ENCODE measurements at places on chromosomes 2 and 18. TPM values are rescaled to one million over a fixed set of nuclear protein-coding genes. Genes with fewer than 3 reads are reported as not detected.
A peak's percentile ranks its signal among the peaks of the same experiment; 100 is the strongest.

ECEL1 gene
- total RNA-seq: not detected

UCN gene
- 0.72 TPM for total RNA-seq

MATN3 gene
- 1.0 TPM for total RNA-seq

LYG2 gene
- total RNA-seq: not detected

SAG gene
- total RNA-seq: not detected

SLC19A3 gene
- total RNA-seq: not detected

KLHL30 gene
- 0.13 TPM for total RNA-seq

UGT1A8 gene
- total RNA-seq: not detected

KATNAL2 gene
- 0.48 TPM for total RNA-seq

CDH2 gene
- total RNA-seq: 324 TPM

- no peak for DNase-seq
Observed at GRCh38 chr2:207240649-207241048, 74.9 kb upstream of the KLF7 start.

DNA sequence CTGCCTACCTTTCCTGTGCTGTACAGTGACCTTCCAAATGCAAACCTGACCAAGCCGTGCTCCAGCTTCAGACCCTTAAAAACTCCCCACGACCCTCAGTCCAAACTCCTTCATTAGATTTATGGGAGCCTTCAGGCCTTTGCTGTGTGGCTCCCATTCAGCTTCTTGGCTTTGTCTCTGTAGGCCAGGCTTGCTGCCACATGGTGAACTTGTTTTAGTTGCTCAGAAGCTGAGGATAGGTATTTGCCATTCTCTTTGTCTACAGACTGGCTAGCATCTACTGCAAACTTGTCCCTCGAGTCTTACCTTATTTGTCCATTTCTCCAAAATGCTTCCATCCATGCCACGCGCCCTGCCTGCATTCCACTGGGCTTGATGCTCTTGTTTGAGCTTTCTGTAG, 49.1 kb downstream of the SOX11 start:
- no peak for DNase-seq

DNA sequence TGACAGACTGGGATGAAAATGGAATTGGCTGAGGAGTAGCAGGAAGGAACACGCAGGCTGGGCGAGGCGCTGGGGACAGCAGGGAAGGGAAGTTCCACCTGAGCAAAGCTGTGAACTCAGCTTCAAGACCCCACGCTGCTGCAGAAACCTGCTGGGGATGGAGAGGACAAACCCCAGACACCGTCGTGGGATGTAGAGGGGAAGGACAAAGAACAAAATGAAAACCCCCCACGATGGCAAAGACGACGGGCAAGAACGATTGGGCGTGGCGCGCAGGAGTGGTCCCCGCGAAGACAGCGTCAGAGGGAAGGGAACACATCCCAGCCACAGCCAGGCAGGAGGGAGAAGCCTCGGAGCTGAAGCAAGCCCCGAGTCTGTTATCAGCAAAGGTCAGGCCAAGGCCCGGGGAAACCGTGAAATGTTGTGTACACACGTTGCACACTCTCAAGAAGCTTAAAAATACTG, 222.9 kb downstream of the NDUFA10 start:
- DNase-seq: no peak

- no peak for DNase-seq
Observed at GRCh38 chr2:146986161-146986560, 858.7 kb upstream of the ACVR2A start.

- DNase-seq: no peak
Observed at GRCh38 chr18:47558110-47558750, 306.8 kb upstream of the SKOR2 start.

DNA sequence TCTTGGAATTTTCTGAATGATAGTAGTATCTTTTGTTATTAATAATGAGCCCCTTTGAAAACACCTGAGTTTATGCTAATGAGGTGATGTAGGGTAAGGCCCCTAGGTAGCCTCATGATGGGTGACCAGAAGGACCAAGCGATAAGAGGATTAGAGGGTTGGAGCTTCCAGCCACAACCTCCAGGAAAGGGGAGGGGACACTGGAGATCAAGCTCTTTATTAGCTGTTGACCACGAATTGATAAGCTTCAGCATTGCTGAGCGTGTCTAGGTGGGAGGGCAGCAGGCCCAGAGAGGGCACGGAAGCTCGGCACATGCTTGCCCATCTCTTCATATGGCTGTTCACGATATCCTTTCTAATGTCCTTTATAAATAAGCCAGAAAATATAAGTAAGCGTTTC, 39.0 kb downstream of the KIAA2012 start:
- DNase-seq: no peak

DNA sequence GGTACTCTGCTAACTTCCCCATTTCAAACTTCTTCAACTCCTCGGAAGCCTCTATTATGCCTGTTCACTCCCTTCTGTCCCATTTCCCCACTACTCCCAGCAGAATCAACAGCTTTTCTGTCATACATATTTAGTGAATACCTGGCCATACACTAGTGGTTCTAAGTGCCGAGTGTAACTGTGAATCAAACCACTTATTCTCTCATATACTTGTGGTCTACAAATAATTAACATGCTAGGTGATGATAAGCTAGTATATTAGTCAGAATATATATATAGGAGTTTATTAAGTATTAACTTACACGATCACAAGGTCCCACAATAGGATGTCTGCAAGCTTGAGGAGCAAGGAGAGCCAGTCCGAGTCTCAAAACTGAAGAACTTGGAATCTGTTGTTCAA, 150.7 kb downstream of the CCDC102B start:
- DNase-seq: no peak

DNA sequence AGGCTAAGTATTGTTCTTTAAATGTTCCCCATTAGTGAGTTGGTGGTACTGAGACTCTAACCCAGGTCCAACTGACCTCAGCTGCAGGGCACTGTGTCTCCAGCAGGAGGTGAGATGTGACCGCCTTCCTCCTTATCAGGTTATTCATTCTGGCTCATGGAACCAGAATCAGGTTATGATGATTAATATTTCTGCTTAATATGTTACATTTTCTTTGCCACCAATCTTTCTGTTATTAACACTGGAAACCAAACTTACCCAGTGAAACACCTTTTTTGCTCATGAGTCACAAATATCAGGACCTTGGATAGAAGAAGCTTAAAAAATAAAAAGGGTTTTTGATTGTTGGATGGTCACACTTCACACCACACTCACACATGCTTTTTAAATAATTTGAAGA, 85.4 kb downstream of the DPP4 start:
- no peak for DNase-seq

DNA sequence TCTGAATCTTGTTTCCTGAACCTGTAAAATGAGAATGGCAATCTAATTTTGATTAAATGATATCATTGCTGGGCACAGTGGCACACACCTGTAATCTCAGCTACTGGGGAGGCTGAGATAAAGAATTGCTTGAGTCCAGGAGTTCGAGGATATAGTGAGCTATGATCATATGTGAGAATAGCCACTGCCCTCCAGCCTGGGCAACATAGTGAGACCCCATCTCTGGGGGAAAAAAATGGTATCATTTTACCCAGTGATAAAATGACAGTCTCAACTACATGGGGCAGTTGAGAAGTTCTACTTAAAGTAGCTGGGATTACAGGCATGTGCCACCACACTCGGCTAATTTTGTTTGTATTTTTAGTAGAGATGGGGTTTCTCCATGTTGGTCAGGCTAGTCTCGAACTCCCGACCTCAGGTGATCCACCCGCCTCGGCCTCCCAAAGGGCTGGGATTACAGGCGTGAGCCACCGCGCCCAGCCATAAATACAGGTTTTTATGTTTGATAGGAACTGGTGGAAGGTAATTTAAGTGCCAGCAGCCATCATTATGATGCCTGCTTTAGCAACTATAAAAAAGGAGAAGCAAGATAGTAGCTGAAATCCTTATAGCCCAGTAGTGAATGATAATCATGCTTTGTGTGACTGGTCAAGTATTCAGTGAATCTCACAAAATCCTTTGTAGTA, 17.0 kb downstream of the BZW1 start:
- DNase-seq: no peak

DNA sequence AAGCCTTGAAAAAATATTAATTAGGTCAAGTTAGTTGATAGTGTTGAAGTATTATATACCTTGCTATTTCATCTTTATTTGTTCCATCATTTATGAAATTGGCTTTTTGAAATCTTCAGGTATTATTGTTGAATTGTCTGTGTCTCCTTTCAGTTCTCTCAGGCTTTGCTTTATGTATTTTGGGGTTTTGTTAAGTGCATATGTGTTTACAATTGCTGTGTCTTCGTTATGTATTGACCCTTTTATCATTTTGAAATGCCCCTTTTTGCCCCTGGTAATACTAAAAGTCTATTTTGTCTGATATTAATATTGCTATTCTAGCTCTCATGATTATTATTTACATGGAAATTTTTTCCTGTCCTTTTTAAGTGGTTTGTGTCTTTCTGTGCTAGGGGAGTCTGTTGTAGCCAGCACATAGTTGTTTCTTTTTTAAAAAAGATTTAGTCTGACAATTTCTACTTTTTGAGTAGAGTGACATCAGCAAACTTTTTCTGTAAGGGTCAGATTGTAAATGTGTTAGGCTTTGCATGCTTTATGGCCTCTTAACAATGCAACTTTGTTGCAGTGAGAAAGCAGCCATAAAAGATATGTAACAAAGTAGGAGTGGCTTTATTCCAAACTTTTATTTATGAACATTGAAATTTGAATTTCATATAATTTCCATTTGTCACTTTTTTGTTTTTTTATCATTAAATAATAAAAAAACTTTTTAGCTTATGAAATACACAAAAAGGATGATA, 19.9 kb downstream of the SOCS6 start:
- no peak for DNase-seq

DNA sequence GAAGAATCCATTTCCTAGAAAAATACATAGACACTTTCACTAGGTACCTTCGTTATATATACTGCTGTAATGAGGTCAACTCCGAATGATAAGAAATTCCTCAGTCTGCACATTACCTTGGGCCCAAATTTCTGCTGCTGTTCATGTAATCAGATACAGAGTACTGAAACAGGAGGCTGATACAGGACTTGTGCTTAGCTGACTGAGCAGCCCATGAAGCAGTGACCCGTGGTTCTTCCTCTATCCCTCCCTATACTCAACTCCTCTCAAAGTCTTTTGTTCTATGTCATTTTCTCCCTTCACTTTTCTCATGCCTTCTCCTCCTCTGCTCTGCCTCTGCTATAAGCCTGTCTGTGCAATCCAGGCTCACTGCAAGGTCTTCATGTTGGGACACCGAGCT, 57.5 kb upstream of the ST8SIA5 start:
- no peak for DNase-seq

DNA sequence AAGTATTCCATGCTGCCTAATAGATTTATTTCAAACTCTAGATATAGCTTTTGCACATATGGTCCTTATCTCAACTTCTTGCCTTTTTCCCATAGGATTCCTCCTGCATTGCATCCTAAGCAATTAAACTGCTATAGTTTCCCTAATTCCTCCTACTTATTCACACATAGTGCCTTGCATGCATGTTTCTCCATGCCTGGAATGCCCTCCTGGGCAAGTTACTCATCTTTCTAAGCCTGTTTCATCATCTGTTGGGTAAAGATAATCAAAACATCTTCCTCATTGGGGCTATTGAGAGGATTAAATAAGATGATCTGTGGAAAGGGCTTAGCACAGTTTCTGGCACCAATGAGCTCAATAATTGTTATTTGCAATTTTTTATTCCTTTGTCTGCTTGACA, 726.5 kb downstream of the SLC4A3 start:
- DNase-seq: peak; percentile 24

- no peak for DNase-seq
Observed at GRCh38 chr2:150425121-150425955, 62.1 kb downstream of the RND3 start.

GRCh38 chr2:168697668-168698121, 104.7 kb upstream of the NOSTRIN start:
- DNase-seq: peak; percentile 41

DNA sequence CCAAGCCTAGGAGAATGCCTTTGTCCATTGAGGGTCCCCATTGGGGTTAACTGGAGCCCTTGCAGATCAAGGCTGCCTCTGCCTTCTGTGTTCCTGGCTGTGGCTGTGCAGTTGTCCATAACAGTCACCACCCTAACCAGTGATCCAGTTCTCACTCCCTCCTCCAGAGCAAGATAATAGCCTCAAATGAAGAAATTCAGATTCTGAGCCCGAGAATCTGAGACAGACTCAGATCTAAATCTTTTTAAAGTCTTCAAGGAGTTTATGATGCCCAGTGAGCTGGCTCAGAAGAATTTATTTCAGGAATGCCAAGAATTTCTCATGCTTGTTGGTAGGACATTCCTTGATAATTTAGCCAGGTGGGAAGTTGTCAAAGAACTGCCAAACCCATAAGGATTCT, 44.3 kb upstream of the RAB6C start:
- DNase-seq: peak; percentile 20

GRCh38 chr2:133130548-133131246, 437.6 kb downstream of the NCKAP5 start:
- no peak for DNase-seq

- no peak for DNase-seq
Observed at GRCh38 chr2:76749858-76750257, 772.3 kb downstream of the LRRTM4 start.

- no peak for DNase-seq
Observed at GRCh38 chr18:11566236-11566965, 43.0 kb upstream of the SLC35G4 start.

- DNase-seq: peak; percentile 86
Observed at GRCh38 chr2:177429688-177430325, 37.2 kb downstream of the AGPS start.

DNA sequence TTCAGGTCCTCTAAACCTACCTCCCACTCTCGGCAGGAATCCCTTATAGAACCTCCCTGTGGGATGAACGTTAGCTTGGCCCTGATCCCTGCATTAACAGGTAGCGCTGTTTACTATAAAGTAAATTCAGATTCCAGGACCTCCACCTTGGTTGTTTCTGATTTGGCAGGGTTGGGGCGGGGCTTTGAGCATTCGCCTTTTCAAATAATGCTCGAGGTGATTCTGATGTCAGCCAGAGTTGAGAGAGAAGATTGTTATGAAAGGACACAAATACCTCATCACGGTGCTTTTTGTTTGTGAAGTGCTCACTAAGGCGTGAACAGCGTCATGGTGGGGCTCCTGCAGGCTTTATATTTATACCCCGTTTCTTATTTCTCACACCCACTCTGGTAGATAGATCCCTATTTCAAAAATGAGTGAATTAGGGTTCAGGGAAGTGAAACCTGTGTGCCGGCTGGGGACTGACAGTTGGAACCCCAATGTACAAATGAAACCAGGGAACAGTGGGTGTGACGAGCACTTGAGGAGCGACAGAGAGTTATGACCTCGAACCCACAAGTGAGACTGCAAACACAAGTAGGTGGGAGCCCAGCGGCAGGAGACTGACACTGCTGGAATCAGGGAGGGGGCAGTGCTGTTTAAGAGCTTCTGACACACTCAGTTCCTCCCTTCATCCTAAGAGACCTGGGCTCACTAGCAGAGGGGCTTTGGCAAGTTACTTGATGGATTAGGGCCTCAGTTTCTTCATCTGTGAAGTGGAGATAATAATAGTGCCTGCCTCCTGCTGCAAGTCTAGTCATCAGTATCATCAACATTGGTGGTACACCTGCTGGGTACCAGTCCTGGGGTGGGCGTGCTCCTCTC, 14.2 kb upstream of the CXCR4 start:
- DNase-seq: no peak

- no peak for DNase-seq
Observed at GRCh38 chr2:32402091-32402490, 45.3 kb downstream of the BIRC6 start.

- no peak for DNase-seq
Observed at GRCh38 chr2:173584676-173585458, 230.2 kb downstream of the CDCA7 start.
